Posterior cingulate gyrus (tissue), 11 donors: ENCODE measurements at places on chromosomes 6 and 20.

DNA sequence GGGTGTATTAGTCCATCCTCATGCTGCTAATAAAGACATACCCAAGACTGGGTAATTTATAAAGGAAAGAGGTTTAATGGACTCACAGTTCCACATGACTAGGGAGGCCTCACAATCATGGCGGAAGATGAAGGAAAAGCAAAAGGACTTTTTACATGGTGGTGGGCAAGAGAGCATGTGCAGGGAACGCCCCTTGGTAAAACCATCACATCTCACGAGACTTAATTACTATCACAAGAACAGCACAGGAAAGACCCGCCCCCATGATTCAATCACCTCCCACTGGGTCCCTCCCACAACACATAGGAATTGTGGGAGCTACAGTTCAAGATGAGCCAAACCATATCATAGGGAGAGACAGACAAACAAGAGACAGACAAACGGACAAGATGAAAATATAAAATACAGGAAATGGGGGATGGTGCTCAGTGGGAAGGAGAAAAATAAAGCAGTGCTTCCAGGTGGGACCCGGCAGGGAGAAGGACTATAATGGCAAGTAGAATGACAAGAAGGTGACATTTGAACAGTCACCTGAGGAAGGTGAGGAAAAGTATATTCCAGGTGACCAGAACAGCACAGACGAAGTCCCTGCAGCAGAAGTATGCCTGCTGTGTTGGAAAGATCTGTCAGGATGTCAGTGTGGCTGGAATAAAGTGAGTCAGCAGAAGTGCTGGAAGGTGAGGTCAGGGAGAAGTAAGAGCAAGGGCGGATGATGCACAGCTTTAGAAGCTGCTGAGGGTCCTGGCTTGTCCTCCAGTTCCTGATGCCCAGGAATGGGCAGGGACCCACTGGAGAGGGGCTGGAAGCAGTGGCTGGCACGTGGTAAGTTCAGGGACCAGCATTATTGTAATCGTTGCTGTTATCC is 61.1 kb downstream of the SLC2A10 start:
- DNase-seq = no peak

DNA sequence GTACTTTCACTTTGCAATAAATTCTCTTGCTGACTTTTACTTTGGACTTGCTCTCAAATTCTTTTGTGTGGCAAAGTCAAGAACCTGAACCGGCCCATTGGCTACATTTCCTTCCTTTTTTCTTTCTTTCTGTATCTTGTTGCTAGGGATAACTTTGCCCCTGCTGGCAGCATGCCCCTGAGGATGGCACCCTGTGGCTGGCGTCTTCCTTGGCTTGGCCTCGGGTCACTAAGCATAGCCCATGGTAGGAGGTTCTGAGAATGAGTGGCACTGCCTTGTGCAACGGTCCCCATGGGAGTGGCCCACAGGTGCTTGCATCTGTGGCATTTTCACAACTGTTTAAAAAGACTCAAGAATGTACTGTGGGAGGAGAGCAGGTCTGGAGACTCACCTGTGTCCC is 14.0 kb upstream of the HLA-F start:
- DNase-seq = no peak

DNA sequence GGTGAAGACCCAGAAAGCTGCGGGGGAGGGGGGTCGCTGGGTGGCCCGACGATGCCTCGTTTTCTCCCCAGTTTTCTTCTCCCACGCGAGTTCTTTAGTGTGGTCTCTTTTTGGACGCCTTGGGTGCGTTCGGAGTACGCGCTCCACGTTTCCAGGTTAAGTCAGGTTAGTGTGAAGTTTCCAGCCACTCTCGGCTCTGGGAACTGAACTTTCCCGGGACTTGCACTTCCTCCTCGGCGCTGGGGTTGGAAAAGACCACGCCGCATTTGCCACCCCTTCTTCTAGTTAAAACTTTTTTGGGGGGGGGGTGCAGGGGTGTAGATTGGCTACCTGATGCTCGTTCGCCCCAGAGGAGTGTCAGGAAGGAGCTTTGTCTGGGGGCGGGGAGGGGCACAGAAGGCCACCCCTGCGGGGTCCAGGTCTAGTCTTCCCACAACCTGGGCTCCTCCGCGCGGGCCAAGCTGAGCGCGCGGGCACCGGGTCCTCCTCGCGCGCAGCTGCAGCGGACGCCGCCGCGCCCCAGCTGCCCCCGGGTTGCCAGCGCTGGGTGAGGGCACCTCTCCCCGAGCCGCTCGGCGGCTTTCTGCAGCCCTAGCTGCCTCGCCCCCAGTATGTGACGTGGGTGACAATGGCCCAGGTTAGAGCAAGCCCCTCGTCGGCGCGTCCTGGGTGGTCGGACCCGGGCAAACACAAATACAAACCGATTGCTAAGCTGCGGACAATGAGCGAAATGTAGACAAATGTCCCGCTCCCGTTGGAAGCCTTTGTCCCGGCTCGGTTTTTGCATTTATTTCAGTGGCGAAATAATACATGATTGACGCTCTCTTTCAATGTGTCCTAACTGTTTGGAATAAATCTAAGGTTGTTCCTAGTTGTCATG is 1.7 kb upstream of the NKX2-2 start:
- no peak for DNase-seq

GRCh38 chr6:125444006-125444923 is 142.5 kb upstream of the HDDC2 start:
- no peak for DNase-seq

GRCh38 chr6:78308025-78308424 is 559.3 kb upstream of the IRAK1BP1 start:
- no peak for DNase-seq

DNA sequence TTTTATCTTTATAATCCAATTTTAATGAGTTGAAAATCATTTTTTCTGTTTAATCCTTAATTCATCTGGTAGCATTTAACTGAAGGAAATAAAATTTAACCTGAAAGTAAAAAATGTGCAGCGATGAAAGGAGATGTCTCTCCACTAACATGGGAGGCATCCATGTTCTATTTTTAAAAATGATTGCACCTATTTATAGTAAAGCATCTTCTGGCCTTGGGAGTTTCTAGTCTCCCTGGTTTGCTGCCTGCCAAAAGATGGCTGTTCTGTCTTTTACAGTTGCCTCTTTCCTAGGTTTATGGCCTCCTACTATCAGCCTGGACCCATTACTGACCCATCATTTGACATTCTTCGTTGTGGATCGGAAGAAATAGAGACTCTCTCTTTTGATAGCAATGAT is 143.0 kb downstream of the B3GAT2 start:
- no peak for DNase-seq

DNA sequence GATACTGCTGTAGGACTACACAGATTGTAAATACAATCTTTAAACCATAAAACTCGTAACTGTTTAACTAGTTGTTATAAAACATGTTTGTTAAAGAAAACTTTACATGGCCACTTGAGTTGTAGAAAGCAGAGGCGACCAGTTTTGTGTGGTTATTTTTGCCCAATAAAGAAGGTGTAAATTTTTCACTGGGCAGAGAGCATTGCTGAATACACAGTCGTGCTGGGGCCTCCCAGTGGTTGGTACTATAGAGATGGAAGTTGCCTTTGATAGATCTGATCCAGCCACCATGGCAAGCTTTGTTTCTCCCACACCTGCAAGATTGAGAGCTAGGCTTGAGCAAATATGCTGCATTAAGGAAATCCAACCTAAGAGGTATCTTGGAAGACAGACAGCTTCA is 34.0 kb upstream of the YWHAB start:
- no peak for DNase-seq

DNA sequence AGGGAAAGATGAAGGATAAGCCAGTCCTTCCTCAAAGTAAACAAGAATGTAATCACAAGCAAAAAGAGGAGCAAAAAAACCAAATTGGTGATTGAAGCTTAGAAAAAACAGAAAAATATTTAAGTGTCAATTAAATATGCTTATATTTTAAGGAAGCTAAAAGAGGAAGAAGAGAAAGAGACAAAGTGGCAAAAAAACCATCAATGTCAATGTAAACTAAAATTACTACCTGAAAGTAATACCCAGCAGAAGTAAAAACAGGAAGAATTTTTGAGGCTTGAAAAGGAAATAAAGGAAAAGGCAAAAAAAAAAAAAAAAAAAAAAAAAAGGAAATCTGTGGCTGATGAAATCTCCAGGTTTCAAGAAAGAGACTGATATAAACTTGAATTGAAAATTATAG is 36.2 kb upstream of the OGFRL1 start:
- no peak for DNase-seq

GRCh38 chr6:131060311-131060710 is 2.7 kb downstream of the EPB41L2 start:
- DNase-seq = no peak

- DNase-seq = no peak
These were observed 560.8 kb upstream of the IMPG1 start for GRCh38 chr6:76633259-76633658.

DNA sequence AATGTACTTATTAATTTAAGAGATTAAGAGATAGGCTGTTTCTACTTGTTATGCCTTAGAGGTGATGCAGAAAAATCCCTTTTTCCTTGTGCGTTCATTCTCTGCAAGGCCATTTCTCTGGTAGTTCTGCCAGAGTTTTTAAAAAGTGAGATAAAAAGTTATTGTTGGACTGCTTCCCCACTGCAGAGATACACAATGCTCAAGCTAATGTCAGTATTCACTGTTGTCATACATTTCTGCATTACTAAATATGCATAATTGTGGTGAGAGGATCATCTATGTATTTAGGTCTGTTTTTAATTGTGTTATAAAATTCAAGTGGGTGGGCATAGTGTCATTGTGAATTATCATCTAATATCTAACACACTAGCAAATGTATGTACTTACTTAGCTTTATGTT is 600.4 kb downstream of the HTR1B start:
- no peak for DNase-seq

DNA sequence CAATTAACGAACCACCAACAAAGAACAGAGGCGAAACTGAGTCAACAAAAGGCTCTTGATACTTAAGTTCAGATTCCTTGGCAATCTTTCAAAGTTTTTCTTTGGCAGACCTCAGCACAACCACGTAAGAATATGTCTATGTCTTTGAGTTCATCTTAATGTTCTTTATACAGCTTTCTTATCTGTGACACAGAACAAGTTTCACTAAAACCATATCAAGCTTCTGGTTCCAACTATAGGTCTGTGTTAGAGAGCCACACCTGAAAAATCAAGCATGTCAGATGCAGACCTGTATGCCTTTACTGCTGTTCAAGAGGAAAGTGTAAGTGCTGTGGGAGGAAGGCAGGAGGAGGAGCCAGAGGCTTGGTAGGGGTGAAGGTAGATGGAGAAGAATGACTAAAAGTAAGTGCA is 271.3 kb downstream of the KHDC1L start:
- DNase-seq = no peak

GRCh38 chr20:57389695-57390603 is 1.2 kb upstream of the RBM38 start:
- DNase-seq = no peak

DNA sequence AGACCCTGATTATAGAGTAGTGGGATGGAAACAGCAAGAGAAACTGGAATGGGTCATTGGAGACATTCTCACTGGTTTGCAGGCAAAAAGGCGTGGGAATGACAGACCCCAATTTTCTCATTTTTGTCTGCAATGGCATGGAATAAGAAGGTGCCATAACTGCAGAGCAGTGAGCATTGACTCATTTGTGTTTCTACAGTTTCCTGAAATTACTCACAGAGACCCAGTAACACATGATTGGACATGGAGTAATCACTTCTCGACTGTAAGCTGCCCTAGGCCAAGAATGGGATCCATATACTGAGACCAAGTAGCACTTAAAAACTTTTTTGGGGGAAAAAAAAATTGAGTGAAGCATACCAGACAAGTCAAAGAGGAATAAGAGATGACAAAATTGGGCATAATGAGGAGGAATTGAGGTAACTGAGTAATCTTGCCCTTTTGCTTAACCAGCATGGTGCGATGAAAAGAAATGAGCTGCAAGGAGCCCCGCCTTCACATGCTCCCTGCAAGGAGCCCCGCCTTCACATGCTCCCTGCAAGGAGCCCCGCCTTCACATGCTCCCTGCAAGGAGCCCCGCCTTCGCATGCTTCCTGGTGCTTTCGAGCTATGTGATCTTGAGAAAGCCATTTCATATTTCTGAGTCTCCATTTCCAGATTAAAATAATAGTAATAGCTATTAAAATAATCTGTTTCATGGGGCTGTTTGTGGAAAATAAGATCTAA is 44.1 kb downstream of the NHSL1 start:
- no peak for DNase-seq

DNA sequence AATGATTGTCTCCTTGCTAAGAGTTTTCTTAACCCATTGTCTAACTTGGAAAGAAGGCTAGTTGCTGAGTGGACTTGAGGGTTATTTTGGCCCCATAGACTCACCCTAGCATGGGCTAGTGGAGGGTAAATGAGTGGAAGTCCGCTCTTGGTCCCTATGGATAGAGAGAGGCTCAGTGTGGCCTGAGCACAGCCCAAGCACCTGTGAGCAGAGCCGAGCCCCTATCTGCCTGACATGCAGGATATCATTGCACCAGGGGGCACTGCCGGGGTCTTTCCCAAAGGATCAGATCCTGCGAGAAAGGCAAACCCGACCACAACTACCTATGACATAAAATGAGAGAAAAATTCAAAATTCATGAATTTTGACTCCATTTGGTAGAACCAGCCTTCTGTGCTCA is 70.6 kb upstream of the GGTLC1 start:
- no peak for DNase-seq

GRCh38 chr6:144139817-144140216 is 10.5 kb upstream of the STX11 start:
- DNase-seq = no peak

GRCh38 chr20:64223526-64224067 is 32.0 kb upstream of the PCMTD2 start:
- DNase-seq = no peak

DNA sequence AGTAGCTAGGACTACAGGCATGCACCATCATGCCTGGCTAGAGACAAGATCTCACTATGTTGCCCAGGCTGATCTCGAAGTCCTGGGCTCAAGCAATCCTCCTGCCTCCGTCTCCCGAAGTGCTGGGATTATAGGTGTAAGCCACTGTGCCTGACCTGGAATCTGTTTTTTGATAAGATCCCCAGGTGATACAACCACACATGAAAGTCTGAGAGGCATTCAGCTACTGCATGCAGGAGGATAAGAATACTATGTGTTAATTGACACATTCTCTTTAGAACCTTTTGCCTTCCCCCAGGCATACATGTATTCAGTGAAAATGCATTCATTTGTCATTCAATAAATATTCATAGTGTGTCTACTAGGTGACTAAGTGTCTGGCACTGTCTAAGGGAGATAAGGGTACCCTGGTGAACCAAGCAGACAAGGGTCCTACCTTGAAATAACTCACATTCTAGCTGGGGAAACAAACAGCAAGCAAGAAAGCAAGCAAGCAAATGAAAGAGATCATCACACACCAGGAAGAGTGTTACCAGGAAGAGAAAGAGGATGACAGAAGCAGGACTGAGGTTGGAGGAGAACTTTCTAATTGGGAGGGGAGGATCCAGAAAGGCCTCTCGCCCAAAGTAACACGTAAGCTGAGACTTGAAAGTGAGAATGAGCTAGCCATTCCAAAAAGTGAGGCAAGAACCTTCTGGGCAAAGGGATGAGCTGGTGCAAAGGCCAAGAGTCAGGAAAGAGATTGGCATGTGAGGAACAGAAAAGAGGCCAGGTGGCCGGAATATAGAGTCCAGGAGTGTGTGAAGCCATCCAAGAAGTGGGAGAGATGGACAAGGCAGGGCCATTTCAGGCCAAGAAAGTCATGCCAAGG is 6.5 kb downstream of the GFOD1 start:
- DNase-seq = no peak

- no peak for DNase-seq
These were observed 172.1 kb upstream of the RUNX2 start for GRCh38 chr6:45156075-45156474.
